CD4-positive, alpha-beta T cell treated with Interleukin-2 at 100 ng/mL for 4 hours (primary cell): ENCODE measurements at places on chromosomes 16 and 17.

GRCh38 chr16:19861133-19861532, 23.5 kb downstream of the GPRC5B start:
- DNase-seq: no peak

- DNase-seq: no peak
These were observed 30.4 kb downstream of the NME3 start for GRCh38 chr16:1740781-1741490.

- DNase-seq: no peak
These were observed 119.4 kb downstream of the KCNJ2 start for GRCh38 chr17:70288540-70289290.

- no peak for DNase-seq
These were observed 10.6 kb downstream of the ZFHX3 start for GRCh38 chr16:73037331-73037745.

DNA sequence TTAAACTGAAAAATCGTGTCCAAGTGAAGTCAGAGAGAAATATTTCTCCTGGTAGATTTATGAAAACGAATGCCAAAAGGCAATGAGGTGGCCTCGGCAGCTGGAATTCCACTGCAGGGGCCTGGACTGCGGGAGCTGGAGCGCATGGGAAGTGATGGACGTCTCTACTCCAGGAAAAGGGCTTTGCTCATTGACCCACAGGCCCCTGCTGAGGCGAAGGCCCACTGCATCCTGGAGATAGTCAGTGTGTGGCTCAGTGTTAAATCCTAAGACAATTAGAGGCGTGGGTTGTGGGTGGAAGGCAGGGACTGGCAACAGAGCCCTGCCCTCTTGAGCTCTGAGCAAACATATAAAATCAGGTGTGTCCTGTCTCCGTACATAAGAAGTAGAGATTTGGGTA, 191.4 kb downstream of the SLC39A11 start:
- no peak for DNase-seq

DNA sequence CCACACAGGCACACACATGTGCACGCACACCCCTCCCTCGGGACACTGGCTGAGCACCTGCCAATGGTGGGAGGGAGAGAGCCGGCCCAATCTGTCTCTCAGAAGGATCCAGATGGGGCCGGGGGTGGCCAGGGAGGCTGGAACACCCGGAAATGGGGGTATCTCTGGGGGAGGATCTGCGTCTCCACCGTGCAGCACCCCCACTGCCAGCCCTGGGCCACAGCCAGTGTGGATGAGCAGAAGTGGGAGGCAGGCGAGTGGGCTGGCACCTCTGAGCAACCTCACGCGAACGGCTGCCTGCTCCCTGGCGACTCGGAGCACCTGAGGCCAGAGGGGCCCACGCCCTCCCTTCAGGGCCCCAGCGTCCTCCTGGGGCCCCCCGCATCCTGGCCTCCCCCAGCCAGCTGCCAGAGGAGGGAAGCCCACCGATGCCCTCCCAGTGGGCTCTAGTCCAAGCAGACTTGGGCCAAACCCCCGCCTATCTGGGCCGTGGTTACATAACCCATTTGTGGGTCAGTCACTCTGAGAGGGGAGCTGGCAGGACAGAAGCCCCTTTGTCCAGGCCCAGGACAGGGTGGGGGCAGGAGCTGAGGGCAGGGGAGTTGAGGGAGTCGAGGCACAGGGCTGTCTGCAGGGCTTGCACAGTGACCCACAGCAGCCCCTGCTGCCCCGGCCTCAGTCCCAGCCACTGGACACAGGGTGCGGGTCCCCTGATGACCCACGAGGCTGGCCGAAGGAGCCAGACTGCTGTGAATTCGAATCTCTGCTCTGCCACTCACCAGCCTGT, 5.6 kb downstream of the CASKIN1 start:
- no peak for DNase-seq

- DNase-seq: no peak
These were observed 55.0 kb downstream of the MEAK7 start for GRCh38 chr16:84449156-84450140.
